ENCODE measurements at places on chromosomes 7 and 10. TPM values are rescaled to one million over a fixed set of nuclear protein-coding genes. Genes with fewer than 3 reads are reported as not detected.

CCDC3 gene
- under 0.01 TPM for total RNA-seq

MYO3A gene
- not detected for total RNA-seq

GRID2IP gene
- total RNA-seq = not detected

HNRNPH3 gene
- 15.4 TPM for total RNA-seq

CLCN1 gene
- total RNA-seq = not detected

All from vein endothelial cell (primary cell).